ENCODE measurements at places on chromosomes 5 and 9. TPM values are rescaled to one million over a fixed set of nuclear protein-coding genes. Genes with fewer than 3 reads are reported as not detected.

TAF11L10 gene
- not detected for total RNA-seq

PAEP gene
- not detected for total RNA-seq

ZNF366 gene
- 8.0 TPM for total RNA-seq

LIX1 gene
- not detected for total RNA-seq

KCNT1 gene
- 0.53 TPM for total RNA-seq

FAM163B gene
- total RNA-seq: not detected

OR13F1 gene
- not detected for total RNA-seq

IL11RA gene
- 31.3 TPM for total RNA-seq

TTF1 gene
- 15.6 TPM for total RNA-seq

PGM5 gene
- total RNA-seq: 28.4 TPM

PCDHA10 gene
- 2.9 TPM for total RNA-seq

SPINK4 gene
- total RNA-seq: not detected

TAF7 gene
- 84.3 TPM for total RNA-seq

SHC3 gene
- total RNA-seq: 5.3 TPM

AOPEP gene
- 158 TPM for total RNA-seq

ADAMTS16 gene
- 2.7 TPM for total RNA-seq

PRRC2B gene
- 252 TPM for total RNA-seq

CDH18 gene
- total RNA-seq: 0.71 TPM

FAM78A gene
- total RNA-seq: 4.2 TPM

CARTPT gene
- total RNA-seq: not detected

CCDC192 gene
- 1.2 TPM for total RNA-seq

TRAF2 gene
- 17.0 TPM for total RNA-seq

UTP15 gene
- total RNA-seq: 18.5 TPM

KIF4B gene
- not detected for total RNA-seq

TIMD4 gene
- not detected for total RNA-seq

PAM gene
- total RNA-seq: 188 TPM

CA9 gene
- not detected for total RNA-seq

ATOSB gene
- total RNA-seq: 15.9 TPM

HMMR gene
- 0.85 TPM for total RNA-seq

STPG3 gene
- total RNA-seq: not detected

MTMR12 gene
- 40.6 TPM for total RNA-seq

SARDH gene
- total RNA-seq: 6.0 TPM

SLC6A3 gene
- not detected for total RNA-seq

ATP10B gene
- total RNA-seq: 16.1 TPM

C5 gene
- total RNA-seq: 14.8 TPM

Measured in sciatic nerve (tissue), 2 donors.